ENCODE measurements at places on chromosomes 1 and 21.

DNA sequence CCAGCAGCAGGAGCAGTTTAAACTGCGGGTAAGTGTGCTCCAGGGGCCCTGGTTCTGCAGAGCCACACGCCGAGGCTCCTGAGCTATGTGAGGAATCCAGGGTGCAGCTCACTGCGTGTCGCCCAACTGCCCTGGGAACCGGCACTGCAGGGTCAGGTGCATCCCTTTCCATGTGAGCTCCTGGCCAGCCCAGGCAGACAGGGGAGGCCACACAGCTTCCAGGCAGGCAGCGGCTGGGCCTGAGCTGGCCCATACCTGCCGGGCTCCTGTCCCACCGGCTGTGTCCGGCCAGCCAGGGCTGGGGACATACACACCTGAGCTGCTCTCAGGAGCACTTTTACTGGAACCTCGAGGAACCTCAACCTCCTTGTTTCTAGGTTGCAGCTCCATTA, 18.6 kb upstream of the COL18A1 start:
- no peak for DNase-seq

- DNase-seq = no peak
Measured at GRCh38 chr1:1406101-1406820, 832 bp downstream of the MRPL20 start.

GRCh38 chr21:28253961-28254360, 738.7 kb downstream of the LTN1 start:
- no peak for DNase-seq

DNA sequence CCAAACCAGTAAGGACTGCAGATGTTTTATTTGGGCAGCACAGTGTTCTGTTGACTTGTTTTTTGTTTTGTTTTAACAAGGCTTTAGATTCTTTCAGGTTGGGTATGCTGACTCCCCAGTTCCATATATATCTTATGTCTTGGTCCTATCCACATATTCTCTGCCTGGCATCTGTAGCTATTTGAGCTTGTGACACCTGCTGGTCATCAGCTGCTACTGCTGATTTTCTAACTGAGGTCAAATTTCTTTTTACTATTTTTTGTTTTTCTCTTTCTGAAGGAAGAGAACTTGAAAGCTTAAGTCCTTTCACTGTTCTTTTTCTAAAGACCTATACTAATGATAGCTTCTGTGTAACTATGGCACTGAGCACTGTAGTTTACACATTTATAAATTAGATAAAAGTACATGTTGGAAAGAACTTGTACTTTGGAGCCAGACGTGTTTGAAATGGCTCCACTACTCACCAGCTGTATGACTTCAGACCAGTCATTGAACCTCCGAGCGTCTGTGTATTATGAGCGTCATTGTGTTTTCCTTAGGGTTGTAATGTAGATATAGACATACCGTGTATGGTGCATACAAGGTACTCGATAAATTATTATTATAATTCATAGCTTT, 109.4 kb downstream of the NRDC start:
- DNase-seq = peak; percentile 35

Measured in HuH-7.5 (cell line).